ENCODE measurements at places on chromosomes 2 and 18.

GRCh38 chr2:176892676-176893226, 319.8 kb upstream of the HNRNPA3 start:
- DNase-seq, result no peak
- H3K4me1 ChIP-seq, result no peaks in the 10 kb centered on the region
- H3K36me3 ChIP-seq, result no peaks in the 10 kb centered on the region
- H3K4me3 ChIP-seq, result no peak overlapping the region
- peaks cover 9% of the 10 kb centered on the region for H3K27me3 ChIP-seq

DNA sequence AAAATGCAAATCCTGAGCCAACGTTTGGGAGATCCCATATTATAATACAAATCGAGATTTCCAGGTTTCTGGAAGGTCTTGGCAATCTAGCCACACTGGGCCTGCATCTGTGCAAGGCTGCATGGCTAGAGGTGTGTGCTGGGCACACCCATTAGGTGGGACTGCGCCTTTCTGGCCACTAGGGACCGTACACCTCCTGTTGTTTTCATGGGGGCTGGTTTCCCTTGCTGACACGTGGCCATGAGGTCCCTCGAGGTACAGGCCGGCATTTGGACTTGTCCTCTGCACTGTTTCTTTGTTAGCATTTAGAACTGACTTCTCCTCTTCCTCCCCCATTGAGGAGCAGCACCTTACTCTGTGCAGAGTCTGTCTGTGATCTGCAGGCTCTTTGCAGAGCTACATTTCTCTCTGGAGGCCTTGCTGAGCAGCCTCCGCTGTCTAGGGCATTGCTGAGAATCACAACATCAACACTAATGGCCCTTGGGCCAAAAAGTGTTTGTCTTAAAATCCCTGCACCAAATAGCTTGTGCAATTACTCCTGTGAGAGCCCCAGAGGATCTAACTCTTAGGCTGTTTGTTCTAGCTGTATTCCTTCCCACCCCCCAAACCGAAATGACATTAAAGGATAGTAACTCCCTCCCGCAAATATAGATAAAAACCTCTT, 131.2 kb downstream of the NEDD4L start:
- no peak overlapping the region for H3K4me3 ChIP-seq
- no peaks in the 10 kb centered on the region for H3K27me3 ChIP-seq
- no peak for DNase-seq
- peak overlapping the region; percentile 96 for H3K27ac ChIP-seq

DNA sequence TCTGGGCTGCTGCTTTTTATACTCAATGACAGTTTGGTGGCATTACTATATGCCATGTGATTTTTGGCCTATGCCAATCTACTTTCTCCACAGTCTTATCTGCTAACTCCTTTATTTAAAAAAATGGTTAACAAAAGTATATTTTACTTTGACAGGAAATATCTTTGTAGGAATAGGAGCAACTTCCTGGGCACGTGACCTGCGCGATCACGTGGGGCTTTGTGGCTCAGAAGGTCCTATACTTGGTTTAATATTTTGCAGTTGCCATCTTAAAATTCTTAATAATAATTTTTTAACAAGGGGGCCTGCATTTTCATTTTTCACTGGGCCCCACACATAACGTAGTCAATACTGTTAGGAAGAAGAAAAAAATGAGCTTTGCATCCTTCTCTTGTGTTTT, 249.7 kb downstream of the ACTR3 start:
- no peaks in the 10 kb centered on the region for H3K4me1 ChIP-seq
- H3K4me3 ChIP-seq, result no peak overlapping the region
- H3K27me3 ChIP-seq, result peaks cover 2% of the 10 kb centered on the region
- no peak overlapping the region for H3K27ac ChIP-seq
- DNase-seq, result no peak
- no peaks in the 10 kb centered on the region for H3K36me3 ChIP-seq

- H3K4me3 ChIP-seq, result no peak overlapping the region
- H3K27ac ChIP-seq, result no peak overlapping the region
- peaks cover 34% of the 10 kb centered on the region for H3K36me3 ChIP-seq
- H3K4me1 ChIP-seq, result no peaks in the 10 kb centered on the region
Observed at GRCh38 chr2:218648088-218648786, 11.2 kb downstream of the ZNF142 start.

DNA sequence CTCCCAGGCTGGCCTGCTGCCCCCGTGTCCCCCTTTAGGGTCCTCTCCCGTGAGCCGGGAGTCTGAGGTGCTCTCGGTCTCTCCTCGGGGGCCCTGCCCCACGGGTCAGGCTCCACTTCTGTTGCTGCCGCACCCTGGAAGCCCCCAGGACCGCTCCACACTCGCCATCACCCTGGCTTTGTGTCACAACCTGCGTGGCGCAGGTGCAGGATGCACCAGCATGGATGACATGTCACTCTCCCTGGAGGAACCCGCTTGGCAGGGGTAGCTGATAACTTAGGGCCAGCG, 10.8 kb upstream of the ARHGEF4 start:
- no peaks in the 10 kb centered on the region for H3K36me3 ChIP-seq
- no peak overlapping the region for H3K4me3 ChIP-seq
- no peak for DNase-seq
- peaks cover 7% of the 10 kb centered on the region for H3K4me1 ChIP-seq
- H3K27ac ChIP-seq, result no peak overlapping the region

DNA sequence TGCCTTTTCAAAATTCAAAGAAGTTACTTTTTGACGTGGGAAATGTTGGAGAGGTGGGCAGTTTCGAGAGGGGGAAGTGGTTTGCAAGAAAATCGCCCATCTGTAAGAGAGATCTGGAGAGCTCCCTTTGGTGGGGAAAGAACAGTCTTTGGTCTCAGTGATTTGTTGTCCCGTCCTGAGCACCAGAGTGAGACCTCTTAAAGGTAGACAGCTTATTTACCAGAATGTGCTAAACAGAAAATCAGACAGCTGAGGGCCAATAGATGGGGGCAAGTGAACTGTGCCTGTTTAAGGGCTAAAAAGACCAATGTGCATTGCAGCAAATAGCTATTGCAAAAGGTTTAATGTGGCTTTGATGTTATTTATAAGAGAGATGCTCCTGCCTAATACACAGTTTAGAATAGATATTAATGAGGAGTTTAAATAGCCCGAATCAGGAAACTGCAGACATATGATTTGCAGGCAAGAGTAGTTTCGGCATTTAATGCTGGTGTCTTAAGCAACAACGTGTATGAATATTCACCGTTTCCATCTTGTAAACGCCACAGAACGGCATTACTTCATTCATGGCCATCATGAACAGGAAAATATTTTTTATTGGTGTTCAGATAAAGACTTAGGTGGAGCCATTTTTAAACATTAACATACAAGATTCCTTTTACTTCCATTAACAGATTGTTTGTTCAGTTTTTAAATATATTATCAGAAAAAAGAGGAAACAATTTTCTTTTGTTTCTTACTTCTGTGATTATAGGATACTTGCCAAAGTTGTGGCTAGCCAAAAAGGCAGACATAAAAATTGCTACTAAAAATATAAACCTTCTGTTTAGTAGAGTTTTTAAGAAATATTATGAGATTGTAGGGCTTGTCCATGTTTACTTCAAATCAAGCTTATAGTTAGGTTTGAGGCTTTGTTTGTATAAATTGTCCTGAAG, 29.6 kb downstream of the ARHGAP15 start:
- no peak overlapping the region for H3K27ac ChIP-seq
- DNase-seq, result no peak
- H3K4me1 ChIP-seq, result peaks cover 29% of the 10 kb centered on the region
- no peak overlapping the region for H3K4me3 ChIP-seq

- DNase-seq, result no peak
- H3K27ac ChIP-seq, result peak overlapping the region; percentile 77
- H3K36me3 ChIP-seq, result no peaks in the 10 kb centered on the region
Observed at GRCh38 chr2:232502511-232502910, 14.9 kb upstream of the ECEL1 start.

DNA sequence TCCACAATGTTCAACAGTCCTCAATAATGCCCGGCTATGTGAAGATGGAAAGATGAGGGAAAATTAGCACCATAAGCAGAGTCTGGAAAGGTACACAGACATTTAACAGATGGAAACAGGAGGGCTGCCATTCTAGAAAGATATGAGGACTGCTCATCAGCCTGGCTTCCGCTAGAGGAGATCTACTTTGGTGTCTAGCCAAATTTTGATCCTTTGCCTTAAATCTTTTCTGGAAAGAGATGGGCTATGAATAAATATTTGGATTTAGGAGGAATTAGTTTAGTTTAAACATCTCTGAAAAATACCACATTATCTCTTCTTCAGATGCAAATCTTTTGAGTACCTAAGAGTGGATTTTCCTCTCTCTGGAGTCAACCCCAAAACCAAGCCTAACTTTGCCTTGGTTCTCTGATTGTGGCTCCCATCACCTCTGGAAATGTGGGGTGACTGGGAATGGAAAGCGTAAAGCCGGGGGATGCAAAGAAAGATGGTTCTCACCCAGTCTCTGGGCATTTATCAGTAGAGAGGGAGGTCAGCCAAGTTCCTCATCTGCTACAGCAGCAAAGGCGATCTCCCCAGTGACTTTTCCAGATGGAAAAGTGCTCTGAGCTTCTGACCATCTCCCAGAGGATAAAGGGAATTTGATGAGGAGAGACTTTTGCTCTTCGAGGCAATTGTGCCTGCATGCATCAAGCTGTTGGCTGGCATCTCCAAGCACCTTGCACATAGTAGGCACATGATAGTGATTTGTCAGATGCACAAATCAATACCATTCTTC, 410.6 kb downstream of the ZNF521 start:
- no peak overlapping the region for H3K27ac ChIP-seq
- peaks cover 1% of the 10 kb centered on the region for H3K27me3 ChIP-seq
- no peaks in the 10 kb centered on the region for H3K36me3 ChIP-seq
- no peak for DNase-seq
- no peaks in the 10 kb centered on the region for H3K4me1 ChIP-seq

DNA sequence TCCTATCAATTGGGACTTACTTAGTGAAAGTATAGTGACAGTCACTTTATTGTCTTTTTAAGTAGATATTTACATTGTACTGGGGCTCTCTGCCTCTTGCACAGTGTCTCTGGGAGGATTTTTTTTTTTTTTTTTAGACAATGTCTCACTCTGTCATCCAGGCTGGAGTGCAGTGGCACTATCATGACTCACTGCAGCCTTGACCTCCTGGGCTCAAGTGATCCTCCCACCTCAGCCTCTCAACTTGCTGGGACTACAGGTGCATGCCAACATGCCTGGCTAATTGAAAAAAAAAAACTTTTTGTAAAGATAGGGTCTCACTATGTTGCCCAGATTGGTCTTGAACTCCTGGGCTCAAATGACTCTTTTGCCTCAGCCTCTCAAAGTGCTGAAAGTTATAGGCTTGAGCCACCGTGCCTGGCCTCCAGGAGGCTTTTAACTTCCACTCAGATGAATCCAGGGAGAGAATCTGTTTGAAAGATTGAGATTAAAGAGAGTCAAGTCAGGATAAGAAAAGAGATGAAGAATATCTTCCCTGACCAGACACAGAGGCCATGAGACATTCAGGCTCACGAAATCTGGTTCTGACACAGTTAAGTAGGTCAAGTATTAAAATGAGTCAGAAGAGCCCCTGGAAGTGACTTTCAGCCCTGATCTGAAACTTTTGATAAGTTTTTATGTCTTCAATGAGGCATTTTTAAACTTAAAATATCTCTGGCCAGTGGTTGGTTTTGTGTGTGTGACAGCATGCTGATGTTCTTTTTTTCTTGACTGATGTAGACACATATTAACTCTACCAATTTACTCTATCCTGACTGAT, 18.3 kb downstream of the ARHGEF33 start:
- no peak overlapping the region for H3K4me3 ChIP-seq
- no peaks in the 10 kb centered on the region for H3K27me3 ChIP-seq
- H3K36me3 ChIP-seq, result no peaks in the 10 kb centered on the region
- no peak for DNase-seq
- peaks cover 2% of the 10 kb centered on the region for H3K4me1 ChIP-seq

GRCh38 chr2:53753041-53753440, 14.6 kb upstream of the CHAC2 start:
- H3K36me3 ChIP-seq, result peaks cover 37% of the 10 kb centered on the region
- DNase-seq, result no peak
- H3K27ac ChIP-seq, result peak overlapping the region; percentile 64
- H3K27me3 ChIP-seq, result no peaks in the 10 kb centered on the region
- no peak overlapping the region for H3K4me3 ChIP-seq

DNA sequence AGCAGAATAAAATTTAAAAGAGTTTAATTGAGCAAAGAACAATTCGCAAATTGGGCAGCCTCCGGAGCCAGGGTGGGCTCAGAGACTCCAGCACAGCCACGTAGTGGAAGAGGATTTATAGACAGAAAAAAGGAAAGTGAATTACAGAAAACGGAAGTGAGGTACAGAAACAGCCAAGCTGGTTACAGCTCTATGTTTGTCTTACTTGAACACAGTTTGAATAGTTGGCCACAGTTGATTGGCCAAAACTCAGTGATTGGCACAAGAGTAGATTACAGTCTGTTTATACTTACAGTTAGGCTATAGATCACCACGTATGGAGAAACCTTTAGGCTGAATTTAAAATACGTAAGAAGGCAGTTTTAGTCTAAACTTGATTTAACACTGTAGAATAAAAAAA, 78.8 kb upstream of the NEDD4L start:
- no peak overlapping the region for H3K4me3 ChIP-seq
- peaks cover 7% of the 10 kb centered on the region for H3K27me3 ChIP-seq
- DNase-seq, result no peak
- H3K4me1 ChIP-seq, result no peaks in the 10 kb centered on the region
- H3K27ac ChIP-seq, result no peak overlapping the region
- no peaks in the 10 kb centered on the region for H3K36me3 ChIP-seq

- no peak overlapping the region for H3K27ac ChIP-seq
- no peak overlapping the region for H3K4me3 ChIP-seq
- H3K4me1 ChIP-seq, result peaks cover 5% of the 10 kb centered on the region
Observed at GRCh38 chr2:195238379-195238778, 418.6 kb upstream of the SLC39A10 start.

GRCh38 chr2:42169874-42170521, 845 bp downstream of the EML4 start:
- H3K4me3 ChIP-seq, result no peak overlapping the region
- no peak for DNase-seq
- no peaks in the 10 kb centered on the region for H3K27me3 ChIP-seq
- H3K27ac ChIP-seq, result no peak overlapping the region
- no peaks in the 10 kb centered on the region for H3K36me3 ChIP-seq

DNA sequence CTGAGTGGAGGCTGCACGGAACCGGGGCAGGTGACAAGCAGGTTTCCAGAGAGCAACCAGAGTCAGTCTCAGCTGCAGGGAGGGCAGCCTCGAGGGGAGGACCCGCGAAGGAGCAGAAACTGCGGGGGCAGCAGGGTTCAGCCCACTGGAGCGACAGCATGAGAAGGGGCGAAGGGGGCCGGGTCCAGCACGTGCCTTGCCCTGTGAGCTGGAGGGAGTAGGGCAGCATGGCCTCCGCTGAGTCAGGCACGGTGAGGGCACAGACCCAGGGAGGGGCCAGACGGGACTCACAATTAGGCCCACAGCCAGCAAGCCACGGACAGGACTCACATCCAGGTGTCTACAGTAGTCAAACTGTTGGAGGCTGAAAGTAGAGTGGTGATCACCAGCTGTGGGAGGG, 22.7 kb upstream of the ATP9B start:
- no peaks in the 10 kb centered on the region for H3K4me1 ChIP-seq
- H3K27ac ChIP-seq, result no peak overlapping the region
- H3K27me3 ChIP-seq, result peaks cover 4% of the 10 kb centered on the region
- no peaks in the 10 kb centered on the region for H3K36me3 ChIP-seq
